ENCODE measurements at places on chromosomes 2 and 18.
A peak's percentile ranks its signal among the peaks of the same experiment; 100 is the strongest.

GRCh38 chr18:74899554-74899953 is 301.9 kb downstream of the ZNF407 start:
- no peak for DNase-seq

DNA sequence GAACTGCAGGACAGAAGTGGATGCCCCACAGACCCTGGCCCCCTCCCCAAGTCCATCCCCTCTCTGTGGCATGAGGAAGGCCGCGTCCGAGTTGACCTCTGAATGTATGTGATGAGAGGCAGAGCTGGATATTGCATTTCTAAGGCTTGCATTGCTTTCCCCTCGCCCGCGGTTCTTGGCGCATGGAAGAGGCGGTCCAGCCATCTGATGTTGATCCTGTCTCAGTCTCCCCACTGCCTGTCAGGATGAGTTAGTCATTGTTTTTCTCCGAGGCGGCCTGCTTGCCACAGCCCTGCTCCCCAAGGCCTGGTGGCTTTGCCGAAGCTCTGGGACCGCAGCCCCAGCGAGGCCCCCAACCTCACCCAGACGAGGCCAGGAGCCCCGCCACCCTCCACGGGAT is 88.6 kb downstream of the SMAD7 start:
- no peak for DNase-seq

GRCh38 chr2:71226096-71226964 is 573 bp downstream of the PAIP2B start:
- DNase-seq: peak; percentile 40

- DNase-seq: no peak
Measured at GRCh38 chr18:75783566-75784281, 356.2 kb upstream of the SMIM21 start.

- no peak for DNase-seq
Measured at GRCh38 chr18:36771245-36771644, 57.6 kb downstream of the TPGS2 start.

DNA sequence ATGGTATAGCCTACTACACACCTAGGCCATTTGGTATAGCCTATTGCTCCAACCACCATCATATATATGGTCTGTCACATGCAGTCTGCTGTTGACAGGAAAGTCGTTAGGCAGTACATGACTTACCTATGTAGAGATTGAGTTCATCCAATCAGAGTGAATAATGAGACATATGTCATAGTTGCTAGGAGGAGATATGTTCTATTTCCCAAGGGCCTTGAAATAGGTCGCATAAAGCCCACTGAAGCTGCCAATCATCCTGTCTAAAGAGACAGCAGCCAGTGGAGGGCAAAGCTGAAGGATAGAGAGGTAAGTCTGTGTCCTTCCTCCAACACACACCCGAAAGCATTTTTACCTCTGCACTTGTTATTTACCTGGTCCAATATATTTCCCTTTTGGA is 263.4 kb downstream of the PTPRM start:
- DNase-seq: no peak

DNA sequence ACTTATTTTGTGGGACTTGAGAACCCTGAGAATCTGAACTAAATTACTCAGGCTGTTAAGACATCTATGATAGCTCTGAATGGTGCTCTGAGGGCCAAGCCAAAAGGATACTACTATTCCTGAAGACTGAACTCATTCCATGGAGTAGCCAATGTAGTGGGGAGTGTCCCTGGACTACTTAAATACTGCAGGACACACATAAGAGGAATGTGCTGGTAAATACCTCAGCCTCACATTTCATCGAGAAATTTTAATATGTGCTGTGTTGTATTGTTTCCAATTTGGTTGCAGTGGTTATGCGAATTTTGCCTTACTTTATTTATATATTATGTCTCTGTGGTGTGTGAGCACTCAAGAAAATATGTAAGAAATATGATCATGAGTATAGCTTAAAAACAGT is 264.4 kb upstream of the FIGN start:
- DNase-seq: no peak

- DNase-seq: no peak
Measured at GRCh38 chr2:9613291-9613690, 17.5 kb downstream of the YWHAQ start.

- no peak for DNase-seq
Measured at GRCh38 chr2:73092146-73092783, 20.5 kb downstream of the RAB11FIP5 start.

GRCh38 chr18:79769698-79770500 is 27.8 kb upstream of the KCNG2 start:
- DNase-seq: no peak

GRCh38 chr18:66078925-66079800 is 328.4 kb downstream of the CDH7 start:
- no peak for DNase-seq

DNA sequence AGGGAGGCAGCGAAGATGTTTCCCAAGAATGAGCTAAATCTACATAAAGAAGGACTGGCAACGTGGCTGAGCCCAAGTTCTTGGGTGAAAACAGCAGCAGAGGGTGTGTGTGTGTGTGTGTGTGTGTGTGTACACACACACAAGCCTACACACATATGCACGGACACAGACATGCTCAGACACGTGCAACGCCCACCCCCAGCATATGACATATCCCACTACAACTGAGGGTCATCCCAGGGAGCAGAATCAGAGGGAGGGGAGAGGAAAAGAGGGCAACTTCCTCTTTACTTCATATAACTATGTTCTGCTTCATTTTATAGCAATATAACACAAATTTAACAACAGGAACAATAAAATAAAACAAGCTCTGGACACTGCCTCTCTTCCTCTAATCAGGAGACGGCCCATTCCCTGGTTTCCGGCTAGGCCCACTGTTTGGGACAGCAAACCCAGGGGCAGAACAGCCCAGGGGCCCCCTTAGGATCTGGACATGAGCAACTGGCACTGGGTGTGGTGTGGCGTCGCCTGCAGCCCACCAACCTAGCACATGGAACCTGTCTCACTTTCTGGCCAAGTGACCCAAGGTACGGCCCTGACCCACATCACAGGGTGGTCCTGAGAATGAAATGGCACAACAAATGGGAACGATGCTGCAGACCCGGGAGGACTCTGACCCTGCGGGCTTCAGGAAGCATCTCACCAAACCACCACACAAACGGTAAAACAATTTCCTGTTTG is 25.0 kb downstream of the FAM178B start:
- no peak for DNase-seq

GRCh38 chr18:41324020-41324791 is 630.8 kb upstream of the PIK3C3 start:
- no peak for DNase-seq

GRCh38 chr2:232771870-232772269 is 4.5 kb downstream of the KCNJ13 start:
- DNase-seq: no peak

- DNase-seq: no peak
Measured at GRCh38 chr2:127562936-127563335, 27.5 kb downstream of the MYO7B start.

DNA sequence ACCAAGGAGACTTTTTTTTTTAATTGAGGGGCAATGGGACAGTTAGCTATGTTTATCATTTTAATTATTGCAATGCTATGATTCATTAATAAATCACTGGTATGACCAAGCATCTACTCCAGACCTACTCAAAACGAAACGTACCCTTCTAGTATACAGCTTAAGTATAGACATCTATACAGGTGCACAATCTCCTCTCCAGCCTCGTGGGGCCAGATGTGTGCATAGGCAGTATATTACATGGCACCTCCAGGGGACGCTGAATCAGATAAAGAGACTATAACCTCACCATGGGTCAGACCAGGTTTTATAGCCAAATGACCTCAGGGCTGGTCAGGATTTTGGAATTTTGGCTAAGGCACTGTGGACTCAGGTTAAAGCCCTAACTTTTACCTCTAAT is 86.6 kb downstream of the SS18 start:
- no peak for DNase-seq

DNA sequence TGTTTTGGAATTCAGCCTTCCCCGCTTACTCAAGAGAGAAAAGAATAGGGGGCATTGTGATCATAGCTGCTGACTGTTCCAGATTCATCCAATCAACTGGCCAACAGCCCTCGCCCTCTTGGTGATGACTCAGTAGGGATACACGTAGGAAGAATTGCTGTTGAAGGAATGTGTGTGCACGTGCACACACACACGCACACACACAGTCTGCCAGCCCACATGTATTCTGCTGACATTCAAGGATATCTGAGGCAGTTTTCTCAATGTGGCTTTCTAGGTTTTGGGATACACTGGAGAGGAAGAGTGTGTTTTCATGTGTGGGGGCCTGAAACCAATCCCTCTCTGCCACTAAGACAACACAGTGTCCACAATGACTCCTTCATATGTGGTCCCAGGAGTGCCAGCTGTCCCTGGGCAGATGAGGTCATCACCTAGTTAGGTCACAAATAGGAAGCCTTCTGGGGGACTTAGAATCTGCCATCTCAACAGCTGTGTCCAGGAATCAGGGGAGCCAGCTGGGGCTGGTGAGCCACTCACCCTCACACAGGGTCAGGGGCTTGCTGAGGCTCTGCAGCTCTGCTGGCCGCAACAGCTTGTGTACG is 352.6 kb downstream of the SS18 start:
- no peak for DNase-seq

DNA sequence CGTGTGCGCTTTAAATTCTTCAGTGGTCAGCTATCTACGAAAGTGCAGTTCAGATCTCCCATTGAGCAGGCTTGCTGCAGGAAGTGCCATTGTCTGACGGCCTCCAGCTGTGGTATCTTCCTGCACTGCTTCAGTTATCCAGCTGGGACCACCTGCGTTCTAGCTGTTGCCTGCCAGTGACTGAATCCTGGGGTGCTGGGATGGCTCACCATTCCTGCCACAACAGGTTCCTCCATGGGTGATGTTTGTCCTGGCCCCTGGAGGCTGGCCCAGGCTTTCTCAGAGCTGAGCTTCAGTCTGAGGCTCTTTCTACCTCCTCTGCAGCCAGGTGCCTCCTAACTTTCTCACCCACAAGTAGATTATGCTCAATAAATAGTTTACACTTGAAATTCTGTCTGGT is 498.5 kb upstream of the HS6ST1 start:
- no peak for DNase-seq

DNA sequence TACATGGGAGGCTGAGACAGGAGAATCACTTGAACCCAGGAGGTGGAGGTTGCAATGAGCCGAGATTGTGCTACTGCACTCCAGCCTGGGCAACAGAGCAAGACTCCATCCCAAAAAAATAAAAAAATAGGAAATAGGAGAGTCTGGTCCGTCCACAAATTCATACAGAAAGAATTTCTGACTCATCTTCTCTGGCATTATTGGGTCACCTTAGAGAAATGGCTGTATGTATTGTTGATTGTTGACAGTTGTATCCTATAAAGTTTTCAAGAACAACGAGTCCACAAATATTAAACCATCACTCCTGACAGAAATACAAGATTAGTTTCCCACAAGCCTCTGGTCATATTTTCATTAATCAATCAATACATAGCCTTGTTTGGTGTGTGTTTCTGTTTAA is 20.4 kb downstream of the RBM43 start:
- DNase-seq: no peak

GRCh38 chr18:57941841-57942489 is 102.1 kb upstream of the NEDD4L start:
- no peak for DNase-seq

- DNase-seq: no peak
Measured at GRCh38 chr2:169160926-169161481, 91.6 kb downstream of the DHRS9 start.

DNA sequence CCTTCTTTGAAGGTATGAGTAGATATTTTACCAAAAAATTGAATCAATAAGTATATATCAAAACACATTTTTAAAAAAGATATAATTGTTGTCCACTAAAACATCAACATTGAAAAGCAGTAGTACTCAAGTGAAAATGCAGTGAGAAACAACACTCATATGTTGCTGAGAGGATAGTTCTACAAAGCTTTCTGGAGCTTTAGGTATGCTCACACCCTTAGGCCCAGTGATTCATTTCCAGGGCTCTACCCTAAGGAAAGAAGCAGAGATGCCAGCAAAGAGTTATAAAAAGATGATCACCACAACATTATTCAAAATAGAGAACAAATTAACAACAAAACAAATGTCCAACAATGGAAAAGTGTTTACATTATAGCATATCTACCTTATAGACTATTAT is 197.3 kb upstream of the CCDC150 start:
- DNase-seq: no peak

- DNase-seq: no peak
Measured at GRCh38 chr2:85790499-85791188, 36.9 kb downstream of the ATOH8 start.

- no peak for DNase-seq
Measured at GRCh38 chr2:24814516-24814915, 21.3 kb downstream of the CENPO start.

GRCh38 chr18:10519999-10520935 is 5.6 kb upstream of the NAPG start:
- peak; percentile 64 for DNase-seq

- peak; percentile 63 for DNase-seq
Measured at GRCh38 chr2:72892506-72893173, 5.4 kb downstream of the SPR start.
